ENCODE measurements at places on chromosomes 2 and 18. TPM values are rescaled to one million over a fixed set of nuclear protein-coding genes. Genes with fewer than 3 reads are reported as not detected.

The HES6 gene
- total RNA-seq, result 44.3 TPM

The RHBDD1 gene
- 32.0 TPM for total RNA-seq

The THSD7B gene
- not detected for total RNA-seq

The NEU2 gene
- total RNA-seq, result not detected

The RFX8 gene
- not detected for total RNA-seq

All from bronchial epithelial cell (primary cell).